Esophagus squamous epithelium (tissue), 5 donors: ENCODE measurements at places on chromosomes 11 and 22.

GRCh38 chr11:61923166-61924063, 6.0 kb upstream of the RAB3IL1 start:
- DNase-seq: no peak

DNA sequence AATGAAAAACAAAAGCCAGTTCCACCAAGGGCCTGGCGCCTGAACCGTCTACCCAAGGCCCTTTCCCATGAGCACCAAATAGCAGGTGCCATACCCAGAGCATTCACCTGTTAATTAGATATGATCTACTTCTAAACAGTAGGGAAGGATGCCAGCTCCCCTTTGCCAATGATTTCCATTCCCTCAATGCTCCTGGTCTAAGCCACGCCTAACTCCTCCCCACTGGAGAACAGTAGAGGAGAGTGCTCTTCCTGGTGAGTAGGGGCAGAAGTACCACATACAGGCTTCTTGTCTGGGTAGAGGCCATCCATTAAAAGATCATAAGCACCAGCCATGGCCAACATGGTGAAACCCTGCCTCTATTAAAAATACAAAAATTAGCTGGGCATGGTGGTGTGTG, 40.7 kb downstream of the PACSIN2 start:
- DNase-seq: no peak

- DNase-seq: no peak
These were observed 89.9 kb upstream of the AMOTL1 start for GRCh38 chr11:94678236-94678635.

- no peak for DNase-seq
These were observed 3.6 kb downstream of the SHISAL1 start for GRCh38 chr22:44309137-44309536.

DNA sequence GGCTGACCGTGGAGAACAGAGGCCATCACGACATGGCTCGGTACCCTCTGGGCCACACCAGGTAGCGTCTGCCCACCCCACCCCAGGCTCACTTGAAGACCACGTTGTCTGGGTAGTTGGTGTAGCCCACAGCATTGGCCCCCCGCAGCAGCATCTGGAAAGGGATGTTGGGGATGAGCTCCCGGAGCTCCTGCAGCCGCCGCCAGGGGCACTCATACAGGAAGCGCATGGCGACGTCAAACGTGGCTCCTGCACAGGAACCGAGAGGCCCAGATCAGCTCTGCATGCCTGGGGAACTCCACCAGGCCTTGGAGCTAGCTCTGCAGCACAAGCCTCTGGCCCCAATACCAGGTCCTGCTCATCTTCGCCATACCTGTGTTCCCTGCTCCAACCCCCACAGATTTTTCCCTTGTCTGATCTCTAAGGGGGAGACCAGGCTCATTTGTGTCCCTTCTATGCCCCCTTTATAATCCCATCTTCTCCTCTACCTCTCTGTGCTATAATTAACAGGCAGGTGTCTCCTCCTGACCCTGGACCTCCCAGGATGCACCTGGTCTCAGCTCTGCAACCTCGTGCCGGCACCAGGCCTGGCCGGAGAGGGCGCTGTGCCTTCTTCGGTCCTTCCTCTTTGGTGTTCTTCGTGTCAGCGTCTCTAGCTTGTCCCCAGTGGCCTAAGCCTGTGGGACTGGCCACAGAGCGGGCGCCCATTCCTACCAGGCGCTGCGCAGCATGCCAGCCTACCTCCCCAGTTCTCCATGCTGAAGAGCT, 5.0 kb upstream of the LRFN4 start:
- DNase-seq: no peak

- no peak for DNase-seq
These were observed 43.2 kb upstream of the RDX start for GRCh38 chr11:110339456-110340250.

DNA sequence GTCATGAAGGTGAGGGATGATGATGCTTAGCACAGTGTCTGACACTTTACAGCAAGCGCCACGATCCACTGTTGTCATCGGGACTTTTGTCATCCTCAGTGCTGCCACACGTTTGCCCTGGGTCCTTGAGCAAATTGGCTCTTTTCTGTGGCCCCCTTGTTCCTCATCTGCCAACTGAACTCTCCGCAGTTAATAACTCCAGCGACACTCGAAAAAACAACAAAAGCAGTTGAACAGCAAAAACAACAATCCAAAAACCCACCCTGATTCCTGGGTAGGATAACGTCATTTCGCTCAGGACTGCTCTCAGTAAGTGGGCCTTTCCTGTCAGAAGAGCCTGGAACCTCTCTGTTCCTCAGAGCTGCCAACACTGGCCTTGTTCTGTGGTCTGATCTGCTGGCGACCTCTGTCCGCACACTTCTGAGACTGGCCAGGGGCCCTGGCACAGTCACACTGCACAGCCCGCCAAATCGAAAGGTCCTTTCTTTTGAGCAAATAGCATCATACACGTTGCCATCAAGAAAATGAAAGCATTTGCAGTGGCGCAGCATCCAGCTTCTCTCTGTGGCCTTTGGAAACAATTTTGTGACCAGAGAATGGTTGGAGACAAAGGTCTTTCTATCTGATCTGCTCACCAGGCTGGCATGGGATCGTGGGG, 79.9 kb upstream of the SYT13 start:
- DNase-seq: no peak

- no peak for DNase-seq
These were observed 392.2 kb upstream of the CCDC179 start for GRCh38 chr11:23252426-23252825.

- DNase-seq: no peak
These were observed 14.9 kb upstream of the PDGFB start for GRCh38 chr22:39259666-39260065.

GRCh38 chr11:8871171-8871775, 39.7 kb upstream of the AKIP1 start:
- peak; percentile 1 for DNase-seq

DNA sequence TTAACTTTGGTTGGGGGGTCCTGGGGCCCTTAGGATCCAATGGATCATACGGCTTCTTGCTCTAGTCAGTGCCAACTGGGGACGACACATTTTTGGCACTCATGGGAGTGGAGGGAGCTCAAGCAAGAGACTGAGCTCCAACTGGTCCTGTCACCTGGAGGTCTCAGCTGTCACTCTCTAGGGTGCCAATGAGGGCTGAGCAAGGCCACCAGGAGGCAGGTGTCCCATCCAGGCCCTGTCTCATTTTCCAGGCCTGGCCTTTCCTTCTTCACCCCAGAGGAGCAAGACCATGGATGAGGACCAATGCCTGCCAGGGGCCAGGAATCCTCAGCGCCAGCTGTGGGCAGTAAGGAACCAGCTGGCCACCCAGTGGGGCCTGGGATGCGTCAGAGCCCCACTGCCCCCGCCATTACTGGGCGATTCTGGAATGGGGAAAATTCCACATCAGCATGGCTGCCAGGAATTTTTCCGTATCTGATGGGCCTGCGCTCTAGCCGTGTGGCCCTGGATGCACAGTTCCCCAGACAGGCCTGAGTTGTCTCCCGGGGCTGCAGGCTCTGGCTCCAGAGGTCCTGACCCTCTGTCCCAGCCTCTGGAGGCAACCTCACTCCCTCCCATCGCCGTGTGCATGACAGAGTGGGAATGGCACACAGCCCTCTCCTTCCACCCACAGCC, 669 bp upstream of the GAL3ST1 start:
- no peak for DNase-seq

GRCh38 chr11:11806074-11806473, 35.7 kb upstream of the USP47 start:
- no peak for DNase-seq

GRCh38 chr11:86214710-86215109, 29.8 kb upstream of the EED start:
- DNase-seq: no peak

DNA sequence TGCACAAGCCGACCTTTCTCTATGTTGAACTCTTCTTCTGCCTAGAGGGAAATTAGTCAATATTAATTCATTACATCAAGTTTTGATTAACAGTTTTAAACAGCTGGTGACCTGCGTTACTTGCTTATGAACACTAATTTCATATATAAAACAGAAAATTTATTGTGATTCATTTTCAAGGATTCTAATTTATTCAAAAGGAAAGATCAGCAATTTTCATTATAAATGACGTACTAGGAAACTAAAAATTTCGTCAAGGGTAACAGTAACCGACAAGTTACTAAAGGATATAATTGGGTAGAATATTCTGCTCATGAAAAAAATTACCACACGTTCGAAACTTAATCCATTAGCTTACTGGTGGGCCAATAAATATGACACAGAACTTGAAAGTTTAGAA, 15.3 kb downstream of the ATP6V1E1 start:
- DNase-seq: no peak

DNA sequence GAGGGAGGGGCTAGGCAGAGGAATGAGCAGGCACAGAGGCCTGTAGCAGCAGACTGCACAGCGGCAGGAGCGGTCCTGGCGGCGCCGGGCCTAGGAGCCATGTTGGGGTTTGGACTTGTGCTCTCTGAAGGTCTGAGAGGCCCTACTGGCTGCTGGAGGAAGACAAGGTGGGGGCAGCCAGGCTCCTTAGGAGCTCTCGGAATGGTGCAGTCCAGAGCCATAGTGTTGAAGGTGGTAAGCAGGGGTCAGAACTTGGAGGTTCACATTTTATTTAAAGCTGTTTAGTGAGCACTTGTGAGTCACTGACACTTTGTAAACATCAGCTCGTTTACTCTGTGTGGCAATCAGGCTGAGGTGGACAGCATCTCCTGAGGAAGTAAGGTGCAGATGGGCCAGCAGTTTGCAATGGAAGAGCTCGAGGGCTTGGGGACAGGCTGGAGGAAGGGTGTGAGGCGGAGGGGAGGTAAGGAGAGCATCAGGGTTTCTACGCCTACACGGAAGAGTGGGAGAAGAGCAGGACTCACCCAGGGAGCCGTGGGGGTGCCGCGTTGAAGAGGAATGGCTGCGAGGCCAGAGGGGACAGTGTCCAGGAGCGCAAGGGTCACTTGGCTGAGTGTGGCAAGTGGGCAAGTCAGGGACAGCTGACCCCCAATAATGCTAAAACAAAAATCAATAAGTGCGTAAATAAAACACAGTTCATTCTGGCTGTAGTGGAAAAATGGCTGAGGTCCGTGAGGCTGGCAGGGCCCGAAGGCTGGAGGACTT, 10.0 kb upstream of the TMEM191C start:
- no peak for DNase-seq

GRCh38 chr11:130456286-130456685, 7.8 kb downstream of the ADAMTS15 start:
- no peak for DNase-seq

GRCh38 chr11:111939836-111940604, 2.9 kb downstream of the DIXDC1 start:
- no peak for DNase-seq

DNA sequence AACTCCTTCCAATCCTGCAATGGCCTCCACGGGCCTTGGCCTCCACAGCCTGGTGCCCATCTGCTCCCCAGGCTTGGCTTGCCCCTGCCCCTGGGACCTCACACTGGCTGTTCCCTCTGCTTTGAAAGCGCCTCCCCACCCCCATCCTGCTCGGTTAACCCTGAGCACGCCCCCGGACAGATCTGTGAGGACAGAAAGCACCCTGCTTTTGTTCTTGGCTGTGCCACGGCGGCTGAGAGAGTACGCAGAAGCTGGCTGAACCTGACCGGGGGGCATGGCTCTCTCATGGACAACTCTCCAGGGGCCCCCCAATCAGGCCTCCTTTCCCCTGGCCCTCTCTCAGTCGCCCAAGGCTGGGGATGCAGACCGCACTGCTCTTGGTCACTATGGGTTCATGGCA, 20.2 kb upstream of the RASL10A start:
- no peak for DNase-seq

GRCh38 chr11:61297746-61298145, 2.6 kb upstream of the VWCE start:
- no peak for DNase-seq

DNA sequence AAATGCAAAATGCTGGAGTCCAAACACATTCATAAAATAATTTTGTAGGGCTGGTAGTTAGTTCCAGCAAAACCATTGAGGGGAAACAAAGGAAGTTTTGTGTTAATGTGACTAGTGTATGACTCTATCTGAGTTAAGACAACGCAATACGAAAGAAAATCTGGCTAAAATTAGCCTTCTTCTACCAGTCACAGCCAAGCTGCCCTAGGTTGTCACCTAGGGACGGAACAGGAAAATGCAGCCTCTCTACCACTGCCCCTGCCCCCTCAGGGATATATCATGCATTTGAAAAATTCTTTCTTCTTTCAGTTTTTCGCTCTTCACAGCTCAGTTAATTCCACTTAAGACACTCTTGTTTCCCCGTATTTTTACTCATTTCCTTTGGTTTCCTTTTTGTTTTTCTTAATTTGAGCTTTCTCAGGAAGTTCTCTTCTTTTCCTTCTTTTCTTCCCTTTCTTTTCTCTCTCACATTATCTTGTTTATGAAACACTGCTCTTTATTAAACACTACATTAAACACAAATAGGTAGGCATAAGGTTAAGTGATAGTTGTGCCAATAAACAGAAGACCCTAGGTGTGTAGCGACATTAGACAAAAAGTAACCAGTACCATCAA, 30.6 kb downstream of the KIRREL3 start:
- DNase-seq: no peak

DNA sequence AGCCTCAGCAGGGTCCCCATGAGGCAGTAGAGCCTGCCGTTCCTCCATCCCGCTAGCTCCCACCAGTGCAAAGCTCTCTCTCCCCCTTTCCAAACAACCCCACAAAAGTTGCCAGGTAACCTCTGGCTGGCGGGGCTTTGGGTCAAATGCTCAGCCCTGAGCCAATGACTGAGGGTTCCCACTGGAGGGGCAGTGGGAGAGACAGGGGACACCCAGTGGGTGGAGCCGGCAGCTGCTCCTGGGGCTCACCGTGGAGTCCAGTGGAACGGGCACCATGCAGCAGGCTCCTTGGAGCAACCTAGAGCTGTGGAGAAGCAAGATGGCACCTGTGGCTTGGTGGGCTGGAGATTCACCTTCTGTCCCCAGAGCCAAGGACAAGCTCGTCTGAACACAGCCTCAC, 25.0 kb upstream of the PPARA start:
- no peak for DNase-seq

- no peak for DNase-seq
These were observed 25.6 kb downstream of the HEPHL1 start for GRCh38 chr11:94046796-94047195.
